CD4-positive, alpha-beta T cell treated with Interleukin-2 at 100 ng/mL for 4 hours (primary cell): ENCODE measurements at places on chromosomes 2 and 18.

DNA sequence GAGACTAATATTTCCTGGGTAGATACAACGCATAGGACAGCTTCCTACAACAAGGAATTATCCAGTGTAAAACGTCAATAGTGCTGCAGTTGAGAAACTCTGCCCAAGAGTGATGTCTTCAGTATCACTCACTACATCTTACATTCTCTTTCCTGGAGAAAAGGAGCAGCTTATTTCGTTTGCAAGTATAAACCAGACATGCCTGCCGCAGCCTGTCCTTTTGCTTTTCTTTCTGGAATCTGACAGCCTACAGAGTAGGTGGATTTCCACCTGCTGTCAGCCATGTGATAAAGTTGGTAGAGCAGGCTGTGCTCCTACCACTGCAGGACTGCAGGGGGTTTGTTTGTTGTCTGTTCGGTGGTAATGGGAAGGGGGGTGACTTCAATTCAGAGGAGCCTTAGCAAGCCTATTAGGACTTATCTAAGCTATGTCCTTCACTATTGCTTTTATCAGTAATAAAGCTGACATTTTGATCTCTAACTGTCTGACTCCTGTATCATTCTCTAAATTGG is 439.1 kb downstream of the GRB14 start:
- DNase-seq, result no peak

- no peak for DNase-seq
Measured at GRCh38 chr2:47359375-47359868, 43.5 kb upstream of the MSH2 start.

DNA sequence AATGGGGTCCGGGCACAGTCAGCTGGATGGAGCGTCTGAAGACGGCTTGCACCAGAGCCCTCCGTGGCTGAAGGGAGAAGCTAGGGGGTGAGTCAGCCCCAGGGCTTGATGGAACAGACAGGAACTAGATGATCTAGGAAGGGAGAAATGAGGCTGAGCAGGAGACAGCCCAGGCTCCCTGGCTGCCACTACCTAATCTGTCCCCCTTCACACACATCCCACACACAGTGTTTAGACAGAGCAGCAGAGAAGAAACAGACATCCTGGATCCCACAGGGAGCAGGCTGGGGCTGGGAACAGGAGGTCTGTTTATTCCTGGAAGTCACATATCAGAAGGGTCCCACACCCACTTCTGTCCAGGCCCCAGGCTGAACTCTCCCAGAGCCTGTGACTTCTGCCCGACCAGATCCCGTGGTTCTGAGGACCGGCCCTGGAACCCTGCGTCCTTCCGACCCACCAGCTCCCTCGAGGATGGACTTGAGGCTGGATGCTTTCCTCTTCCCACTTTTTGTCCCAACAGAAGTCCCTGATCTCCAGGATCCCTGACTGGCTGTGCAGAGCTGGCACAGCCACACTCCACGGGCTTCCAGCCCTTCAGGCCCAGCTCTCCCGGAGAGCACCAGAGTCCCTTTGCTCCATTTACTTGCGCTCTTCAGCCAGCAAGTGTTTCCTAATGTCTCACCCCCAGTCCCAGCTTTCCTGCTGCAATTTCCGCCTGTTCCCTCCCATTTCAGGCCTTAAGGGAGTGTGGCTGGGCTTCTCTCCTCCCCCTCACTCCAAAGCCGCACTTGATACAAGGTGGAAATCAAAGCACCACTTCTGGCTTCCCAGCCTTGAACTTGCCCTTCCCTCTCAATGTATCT is 1.5 kb upstream of the GPBAR1 start:
- DNase-seq, result no peak

- no peak for DNase-seq
Measured at GRCh38 chr2:175244697-175245096, 63.2 kb upstream of the ATP5MC3 start.

GRCh38 chr18:35507623-35508022 is 9.9 kb upstream of the INO80C start:
- DNase-seq, result no peak

DNA sequence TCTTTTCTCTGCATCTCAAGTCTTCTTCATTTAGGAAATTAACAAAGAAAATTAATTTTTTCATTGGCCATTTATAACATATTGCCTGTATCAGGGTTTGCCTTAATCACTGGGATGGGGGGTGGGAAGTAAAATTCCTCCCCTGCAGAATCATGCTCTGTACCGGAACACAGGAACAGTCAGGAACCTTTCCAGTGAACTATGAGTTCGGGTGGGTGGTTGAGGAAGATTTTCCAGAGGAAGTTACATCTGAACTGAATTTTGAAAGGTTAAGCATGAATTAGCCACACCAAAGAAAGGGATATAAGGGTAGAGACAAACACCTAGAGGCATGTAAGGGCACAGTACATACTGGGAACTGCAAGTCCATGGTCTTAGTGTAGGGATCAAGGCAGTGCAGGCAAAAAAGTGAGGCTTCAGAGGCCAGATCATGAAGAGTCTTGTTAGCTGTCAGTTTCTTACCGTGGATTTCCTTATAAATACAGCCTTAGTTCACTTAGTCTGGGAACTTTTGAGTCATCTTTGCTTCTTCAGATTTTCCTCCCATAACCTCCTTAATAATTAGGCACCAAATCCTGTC is 55.6 kb downstream of the FAM117B start:
- DNase-seq, result no peak

- no peak for DNase-seq
Measured at GRCh38 chr2:27038631-27039339, 6.0 kb downstream of the TMEM214 start.

DNA sequence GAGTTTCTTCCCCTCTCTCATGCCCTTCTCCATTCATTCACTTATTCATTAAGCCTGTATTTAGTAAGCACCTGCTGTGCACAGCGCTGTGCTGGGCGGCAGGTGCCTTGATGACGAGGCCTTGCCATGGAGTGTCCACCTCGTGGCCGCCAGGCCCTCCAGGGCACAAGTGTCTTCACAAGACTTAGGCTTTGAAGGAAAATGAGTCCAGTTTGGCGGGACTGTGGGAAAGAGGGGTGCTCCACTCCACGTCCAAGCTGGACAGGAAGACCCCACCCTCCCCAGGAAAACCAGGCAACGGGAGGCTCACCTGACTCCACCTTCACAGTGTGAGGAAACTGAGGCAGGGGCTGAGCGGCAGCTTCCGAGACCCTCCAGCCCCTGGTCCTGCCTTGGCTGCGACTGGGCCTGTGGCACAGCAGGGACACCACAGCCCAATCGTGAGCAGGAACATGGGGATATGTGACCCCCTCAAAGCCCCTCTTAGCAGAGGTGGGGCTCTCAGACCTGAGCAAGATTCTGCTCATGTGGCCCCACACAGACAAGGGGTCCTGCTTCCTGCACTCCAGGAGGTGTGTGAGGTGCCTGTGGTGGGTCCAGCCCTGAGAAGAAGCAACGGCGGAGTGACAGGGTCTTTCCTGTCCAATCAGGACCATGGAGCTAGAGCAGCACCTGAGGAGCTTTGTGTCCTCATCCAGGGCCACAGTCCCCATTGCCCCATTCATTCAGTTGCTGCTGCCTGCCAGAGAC is 110.3 kb upstream of the ODC1 start:
- no peak for DNase-seq

- no peak for DNase-seq
Measured at GRCh38 chr2:188439986-188440385, 148.3 kb downstream of the GULP1 start.

- no peak for DNase-seq
Measured at GRCh38 chr18:8627540-8627939, 18.3 kb downstream of the RAB12 start.

DNA sequence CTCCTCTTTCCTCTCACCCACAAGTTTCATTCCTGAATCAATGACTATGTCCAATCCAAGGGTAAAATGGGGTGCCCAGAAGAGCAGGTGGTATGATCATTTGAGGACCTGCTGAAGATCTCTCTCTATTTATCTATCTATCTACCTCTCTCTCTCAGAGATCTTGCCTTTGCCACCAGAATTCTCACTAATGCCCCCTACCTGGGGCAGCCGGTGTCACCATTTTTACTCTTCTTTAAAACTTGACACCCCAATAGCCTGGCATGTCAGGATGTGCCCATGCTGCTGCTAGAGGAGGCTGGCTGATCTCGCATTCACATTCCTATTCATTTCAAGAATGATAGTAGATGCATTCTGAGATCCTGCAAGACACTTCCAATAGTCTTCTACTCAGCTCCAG is 24.3 kb upstream of the RPIA start:
- DNase-seq, result no peak

DNA sequence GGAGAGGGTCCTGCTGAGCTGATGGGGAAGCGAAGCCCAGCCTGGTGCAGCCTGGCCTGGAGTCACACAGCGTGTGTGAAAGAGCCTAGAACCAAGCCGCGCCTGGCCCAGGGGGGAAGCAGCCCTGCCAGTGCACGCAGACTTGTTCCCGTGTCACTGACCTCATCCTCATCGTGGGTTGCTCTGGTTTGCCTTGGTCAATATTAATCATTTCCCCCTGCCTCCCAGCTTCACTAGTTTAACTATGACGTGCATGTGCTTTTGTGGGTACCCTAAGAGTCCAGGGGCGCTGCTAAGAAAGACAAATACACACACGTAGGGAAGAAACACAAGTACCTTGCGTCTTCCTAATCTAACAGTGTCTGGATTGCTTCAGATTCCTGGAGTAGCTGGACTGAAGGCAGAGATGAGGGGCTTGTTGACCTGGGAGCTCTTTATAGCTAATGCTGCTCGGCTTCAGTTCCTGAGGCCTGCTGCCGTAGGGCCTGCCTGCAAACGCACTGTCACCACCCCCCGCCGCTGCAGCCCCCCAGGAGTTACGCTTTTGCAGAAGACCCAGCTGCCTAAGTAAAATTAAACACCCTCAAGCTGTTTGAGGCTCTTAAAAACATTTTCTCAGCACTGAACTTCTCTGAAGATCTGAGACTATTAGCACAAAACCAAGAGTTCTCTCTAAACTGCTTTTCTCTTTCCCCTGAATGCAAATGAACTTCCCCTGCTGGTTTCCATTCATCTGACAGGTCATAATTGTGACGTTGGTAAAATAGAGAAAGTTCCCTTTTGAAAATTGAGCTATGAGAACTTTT is 159.2 kb downstream of the FAM210A start:
- DNase-seq, result peak; percentile 25

DNA sequence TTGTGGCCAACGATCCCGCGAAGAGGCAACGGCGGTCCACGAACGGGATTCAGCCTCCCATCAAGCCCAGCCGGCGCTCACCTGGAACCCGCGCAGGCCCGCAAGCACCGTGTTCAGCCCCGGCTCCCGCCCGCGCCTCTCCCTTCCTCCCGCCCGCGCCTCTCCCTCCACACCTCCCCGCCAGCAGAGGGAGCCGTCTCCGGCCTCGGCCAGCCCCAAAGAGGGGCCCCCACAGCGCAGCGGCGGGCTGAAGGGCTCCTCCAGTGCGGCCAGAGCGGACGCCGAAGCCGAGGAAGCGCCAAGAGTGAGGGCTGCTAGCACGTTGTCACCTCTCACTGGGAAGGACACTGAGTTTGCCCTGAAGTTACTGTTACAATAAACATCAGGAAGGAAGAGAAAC is 55.3 kb upstream of the LAPTM4A start:
- peak; percentile 28 for DNase-seq

- DNase-seq, result no peak
Measured at GRCh38 chr2:240291337-240292034, 144.0 kb upstream of the GPC1 start.

GRCh38 chr2:198762441-198762840 is 695.3 kb downstream of the SATB2 start:
- no peak for DNase-seq

DNA sequence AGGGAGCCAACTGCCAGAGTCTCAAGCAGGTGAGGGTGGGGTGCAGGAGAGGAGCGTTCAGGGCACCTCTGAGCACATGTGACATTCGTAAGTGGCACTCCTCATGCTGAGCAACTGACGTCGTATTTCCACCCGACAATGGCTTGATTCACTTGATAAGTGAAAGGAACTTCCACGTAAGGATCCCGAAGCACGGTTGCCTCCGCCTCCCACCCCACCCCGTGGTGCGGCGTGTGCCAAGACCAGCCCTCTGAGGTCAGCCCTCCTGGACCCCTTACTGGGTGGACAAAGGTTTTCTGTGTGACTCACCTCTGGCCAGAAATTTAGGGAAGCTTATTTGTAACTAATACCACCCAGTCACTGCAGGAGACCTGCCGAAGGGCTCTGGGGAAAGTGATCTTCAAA is 59.9 kb downstream of the AGAP1 start:
- DNase-seq, result no peak

DNA sequence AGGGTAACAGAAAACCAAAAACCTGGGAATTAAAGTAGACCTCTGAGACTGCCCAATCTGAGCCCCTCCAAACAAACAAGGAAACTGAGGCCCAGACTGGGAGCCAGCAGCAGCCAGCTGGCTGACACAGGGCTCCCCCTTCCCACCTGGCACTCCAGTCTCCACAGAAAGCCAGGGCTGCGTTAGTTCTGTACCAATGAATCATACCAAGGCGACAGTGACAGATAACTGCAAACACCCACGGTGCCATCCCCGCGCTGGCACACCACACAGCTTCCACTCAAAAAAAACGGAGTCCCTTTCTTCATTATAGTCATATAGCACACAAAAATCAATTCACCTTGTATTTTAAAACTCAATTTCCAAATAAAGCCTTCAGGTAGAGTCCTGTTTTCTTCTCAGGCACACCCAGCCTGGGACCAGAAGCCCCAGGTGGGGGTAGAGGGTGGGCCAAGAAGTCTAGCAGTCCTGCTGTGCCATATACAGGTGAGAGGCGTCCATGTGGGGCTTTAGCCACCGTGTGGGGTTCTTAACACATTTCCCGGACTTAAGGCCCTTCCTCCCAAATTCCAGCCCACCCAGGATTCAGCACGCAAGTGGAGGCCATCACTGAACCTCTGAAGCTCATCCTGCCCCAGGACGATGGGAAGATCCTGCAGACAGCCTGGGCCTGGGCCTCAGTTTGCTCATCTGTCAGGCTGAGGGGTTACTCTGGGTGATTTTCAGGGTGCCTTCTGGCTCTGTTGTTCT is 1.2 kb downstream of the PER2 start:
- no peak for DNase-seq

DNA sequence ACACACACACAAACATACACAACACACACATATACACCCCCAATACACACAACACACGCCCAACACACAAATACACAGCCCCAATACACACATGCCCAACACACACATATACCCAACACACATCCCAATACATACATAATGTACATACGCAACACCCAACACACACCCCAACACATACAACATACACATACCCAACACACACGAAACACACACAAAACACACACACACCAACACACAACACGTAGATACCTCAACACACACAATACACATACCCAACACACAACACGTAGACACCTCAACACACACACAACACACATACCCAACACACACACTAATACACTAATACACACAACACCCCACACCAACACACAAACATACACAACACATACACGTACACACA is 8.9 kb upstream of the STK25 start:
- no peak for DNase-seq

- no peak for DNase-seq
Measured at GRCh38 chr18:35060122-35060815, 19.1 kb downstream of the MAPRE2 start.
